ENCODE measurements at places on chromosomes 2 and 18. TPM values are rescaled to one million over a fixed set of nuclear protein-coding genes. Genes with fewer than 3 reads are reported as not detected.

- DNase-seq = no peak
Observed at GRCh38 chr2:172097557-172098131, 5.1 kb downstream of the DLX2 start.

LIMS4 gene
- 1.6 TPM for total RNA-seq

UGT1A4 gene
- total RNA-seq = 23.2 TPM

- DNase-seq = no peak
Observed at GRCh38 chr2:212905640-212906201, 245.7 kb downstream of the IKZF2 start.

- no peak for DNase-seq
Observed at GRCh38 chr2:38178556-38179419, 102.8 kb upstream of the CYP1B1 start.

DNA sequence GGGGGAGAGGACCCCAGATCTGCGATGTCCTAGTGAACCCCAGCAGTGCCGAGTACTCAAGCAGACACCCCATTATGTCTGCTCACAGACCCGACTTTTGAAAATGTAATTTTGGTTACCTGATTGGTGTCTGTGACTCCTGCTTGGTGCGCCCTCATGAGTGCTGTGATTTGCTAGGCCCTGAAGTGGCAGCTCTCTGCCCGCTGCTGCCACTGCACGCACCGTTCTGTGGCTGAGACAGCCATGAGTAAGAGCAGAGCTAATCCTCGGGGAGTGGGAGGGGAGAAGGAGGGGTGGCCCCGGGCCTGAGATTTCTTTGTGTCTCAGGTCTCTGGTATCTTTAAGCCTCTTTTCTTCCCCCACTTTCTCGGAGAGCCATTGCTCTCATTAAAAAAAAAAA, 18.2 kb downstream of the FHOD3 start:
- DNase-seq = no peak

SKOR2 gene
- not detected for total RNA-seq

DNA sequence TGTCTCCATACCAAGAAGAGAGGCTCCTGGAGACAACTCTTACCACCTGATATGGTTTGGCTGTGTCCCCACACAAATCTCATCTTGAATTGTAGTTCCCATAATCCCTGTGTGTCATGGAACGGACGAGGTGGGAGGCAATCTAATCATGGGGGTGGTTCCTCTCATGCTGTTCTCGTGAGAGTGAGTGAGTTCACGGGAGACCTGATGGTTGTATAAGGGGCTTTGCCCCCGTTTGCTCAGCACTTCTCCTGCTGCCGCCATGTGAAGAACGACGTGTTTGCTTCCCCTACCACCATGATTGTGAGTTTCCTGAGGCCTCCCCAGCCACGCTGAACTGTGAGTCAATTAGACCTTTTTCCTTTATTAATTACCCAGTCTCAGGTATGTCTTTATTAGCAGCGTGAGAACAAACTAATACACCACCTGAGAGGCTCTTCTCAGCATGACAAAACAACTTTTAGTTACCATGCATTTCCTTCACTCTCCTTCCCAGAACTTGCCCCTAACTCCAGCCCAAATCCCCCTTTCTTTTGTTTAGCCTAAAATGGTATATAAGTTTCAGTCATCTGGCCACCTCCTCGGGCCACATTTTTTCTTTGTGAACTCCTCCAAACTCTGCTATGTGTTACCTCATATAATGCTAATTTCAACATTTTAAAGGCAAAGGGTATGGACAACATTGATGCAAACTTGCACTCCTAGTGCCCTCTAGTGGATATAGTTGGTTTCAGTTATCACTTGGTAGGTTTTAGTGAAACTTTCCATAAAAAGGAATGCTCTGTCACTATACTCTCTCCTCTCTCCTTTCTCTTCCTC, 58.6 kb upstream of the SLC25A52 start:
- no peak for DNase-seq

CCDC148 gene
- total RNA-seq = 3.4 TPM

OTX1 gene
- 0.36 TPM for total RNA-seq

LYG1 gene
- total RNA-seq = 0.39 TPM

- DNase-seq = no peak
Observed at GRCh38 chr2:650343-651310, 26.6 kb downstream of the TMEM18 start.

GRCh38 chr2:106138543-106139237, 55.4 kb downstream of the UXS1 start:
- DNase-seq = no peak

RNF152 gene
- 52.9 TPM for total RNA-seq

SH3RF3 gene
- total RNA-seq = 8.0 TPM

- DNase-seq = no peak
Observed at GRCh38 chr18:70029163-70029562, 81.5 kb upstream of the CD226 start.

GRCh38 chr2:238787501-238787900, 60.4 kb upstream of the TWIST2 start:
- no peak for DNase-seq
